ENCODE measurements at places on chromosomes 16 and 17.

GRCh38 chr17:45451131-45451530, 18.5 kb upstream of the ARHGAP27 start:
- no peak for DNase-seq

- no peak for DNase-seq
Observed at GRCh38 chr17:58219789-58220183, 731 bp upstream of the MKS1 start.

DNA sequence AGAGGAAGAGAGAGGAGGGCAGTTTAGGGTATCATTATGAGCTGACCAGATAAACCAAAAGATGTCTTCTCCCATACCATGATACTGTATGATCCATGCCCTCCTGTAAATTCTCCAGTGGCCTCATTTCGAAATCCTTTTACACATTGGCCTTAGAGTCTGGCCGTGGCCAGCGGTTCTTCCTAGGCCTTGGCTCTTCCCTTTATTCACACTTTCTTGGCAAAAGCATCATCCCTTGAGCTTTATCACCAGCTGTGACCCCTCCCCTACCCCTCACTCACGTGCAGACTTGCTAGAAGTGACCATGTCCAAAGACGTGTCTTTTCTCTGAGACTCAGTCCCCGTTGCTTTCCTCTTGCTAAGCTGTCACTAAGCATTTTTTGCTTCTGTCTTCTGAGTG, 22.8 kb downstream of the KATNIP start:
- DNase-seq = peak; percentile 18

- DNase-seq = no peak
Observed at GRCh38 chr17:51914577-51914976, 243.9 kb downstream of the CA10 start.

Data from muscle of arm (tissue), 14 donors.